ENCODE measurements at places on chromosomes 7 and 10.

- DNase-seq, result no peak
These were observed 323.8 kb downstream of the GPR158 start for GRCh38 chr10:25498645-25499044.

GRCh38 chr10:123573236-123574108 is 92.7 kb upstream of the GPR26 start:
- no peak for DNase-seq

DNA sequence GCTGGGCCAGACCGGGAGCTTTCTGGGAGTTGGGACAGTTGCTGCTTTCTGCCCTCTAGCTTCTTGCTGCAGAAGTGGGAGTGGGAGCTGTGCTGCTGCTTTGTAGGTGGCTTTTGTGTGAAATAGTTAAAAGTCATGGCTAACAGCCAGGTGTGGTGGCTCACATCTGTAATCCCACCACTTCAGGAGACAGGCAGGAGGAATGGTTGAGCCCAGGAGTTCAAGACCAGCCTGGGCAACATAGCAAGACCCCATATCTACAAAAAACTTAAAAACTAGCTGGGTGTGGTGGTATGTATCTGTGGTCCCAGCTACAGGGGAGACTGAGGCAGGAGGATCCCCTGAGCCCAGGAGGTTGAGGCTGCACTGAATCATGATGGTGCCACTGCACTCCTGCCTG is 13.7 kb downstream of the TACR2 start:
- no peak for DNase-seq

GRCh38 chr7:106392144-106392543 is 107.4 kb upstream of the NAMPT start:
- no peak for DNase-seq

DNA sequence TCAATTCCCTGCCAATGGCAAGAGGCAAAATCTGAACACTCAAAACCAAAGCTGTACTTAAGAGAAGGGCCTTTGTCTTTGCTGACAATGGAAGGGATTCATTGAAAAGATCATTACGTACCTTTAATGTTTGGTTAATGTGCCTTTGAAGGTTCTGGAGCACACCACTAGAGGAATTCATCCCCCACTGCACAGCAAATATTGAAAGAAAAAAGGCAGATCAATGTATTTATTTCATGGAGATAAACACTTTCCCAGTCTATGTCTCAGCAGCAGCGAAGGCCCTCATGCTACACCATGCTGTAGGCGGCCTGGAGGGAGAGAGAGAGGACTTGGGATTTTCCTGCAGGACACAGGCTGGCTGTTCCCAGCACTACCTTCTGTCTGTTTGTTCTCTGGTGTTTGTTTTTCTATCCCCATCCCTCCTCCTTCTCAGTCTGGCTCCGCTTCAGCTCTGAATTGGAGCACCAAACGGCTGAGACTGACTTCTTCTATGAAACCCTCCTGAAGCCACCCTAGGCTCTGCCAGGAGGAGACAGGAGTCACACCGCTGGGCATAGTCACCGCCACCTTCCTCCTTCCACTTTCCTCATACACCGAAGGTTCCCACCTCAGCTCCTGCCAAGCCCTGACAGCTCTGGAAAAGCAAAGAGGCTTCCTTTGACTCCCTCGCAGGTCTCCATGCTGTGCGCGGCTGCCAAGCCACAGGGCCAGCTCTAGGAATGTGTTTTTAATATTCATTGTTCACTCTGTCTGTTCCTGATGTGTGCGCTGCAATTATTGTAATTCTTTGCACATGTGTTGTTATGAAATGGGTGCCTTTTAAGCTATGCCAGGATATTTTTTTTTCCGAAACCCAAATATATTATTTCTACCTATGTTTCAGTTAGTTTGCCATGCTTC is 301.5 kb downstream of the FZD1 start:
- DNase-seq, result peak; percentile 66

GRCh38 chr10:70053218-70053840 is 683 bp downstream of the MACROH2A2 start:
- peak; percentile 38 for DNase-seq

GRCh38 chr7:90412458-90413184 is 9.4 kb downstream of the CLDN12 start:
- DNase-seq, result no peak

DNA sequence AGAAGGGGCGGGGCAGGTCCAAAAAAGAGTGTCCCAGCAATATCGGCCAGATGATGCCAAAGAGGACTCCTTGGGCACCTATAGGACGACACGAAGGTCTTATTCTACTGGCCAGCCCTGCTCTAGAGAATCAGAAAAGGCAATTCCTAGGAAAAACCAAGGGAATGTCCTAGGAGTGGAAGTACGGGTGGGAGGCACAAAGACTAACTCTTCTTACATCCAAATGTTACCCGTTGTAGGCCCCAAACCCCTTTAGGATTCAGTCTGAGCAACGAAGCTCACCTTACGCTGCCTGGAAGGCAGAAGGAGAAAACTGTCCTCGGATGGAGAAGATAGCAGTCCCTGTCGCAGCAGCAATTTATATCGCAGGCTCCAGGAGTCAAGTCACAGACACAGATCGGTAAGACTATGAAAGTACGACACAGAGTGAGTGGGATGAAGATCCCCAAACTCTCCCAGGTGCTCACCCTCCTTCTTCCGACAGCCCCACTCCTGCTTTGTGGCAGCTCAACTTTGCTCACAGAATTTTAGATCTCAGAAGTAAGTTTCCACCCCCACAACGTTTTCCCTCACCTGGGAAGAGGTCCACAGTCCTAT is 558 bp downstream of the TCTN3 start:
- no peak for DNase-seq

- peak; percentile 88 for DNase-seq
These were observed 58.9 kb downstream of the FAM53B start for GRCh38 chr10:124685261-124685660.

Measured in cerebellum (tissue), 4 donors.